ENCODE measurements at places on chromosomes 6 and 20.

GRCh38 chr20:1003920-1004697 is 2.0 kb upstream of the RSPO4 start:
- DNase-seq = no peak

GRCh38 chr6:37882292-37882691 is 62.8 kb downstream of the ZFAND3 start:
- no peak for DNase-seq

- DNase-seq = no peak
These were observed 130.8 kb upstream of the SLC22A23 start for GRCh38 chr6:3587660-3588059.

GRCh38 chr20:44199877-44200276 is 10.7 kb downstream of the OSER1 start:
- DNase-seq = no peak
